ENCODE measurements at places on chromosomes 5 and 9.

- DNase-seq: no peak
Measured at GRCh38 chr9:91151718-91152095, 210.0 kb downstream of the AUH start.

DNA sequence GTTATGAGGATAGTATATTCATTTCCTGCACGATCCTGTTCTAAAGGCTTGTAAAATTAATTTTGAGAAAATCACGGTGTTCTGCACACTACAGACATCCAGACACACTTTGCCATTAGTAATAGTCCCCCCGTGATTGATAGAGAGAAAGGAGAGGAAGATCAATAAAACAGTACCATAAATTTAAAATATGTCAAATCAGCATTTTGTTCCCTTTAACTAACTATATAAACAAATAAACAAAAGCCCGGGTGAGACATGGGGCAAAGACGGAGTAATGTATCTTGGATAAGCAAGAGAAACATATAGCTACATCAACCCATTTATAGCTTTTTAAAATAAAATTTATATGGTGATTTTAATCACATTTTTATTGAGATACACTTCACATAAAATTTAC lies 10.6 kb upstream of the CER1 start:
- no peak for DNase-seq

DNA sequence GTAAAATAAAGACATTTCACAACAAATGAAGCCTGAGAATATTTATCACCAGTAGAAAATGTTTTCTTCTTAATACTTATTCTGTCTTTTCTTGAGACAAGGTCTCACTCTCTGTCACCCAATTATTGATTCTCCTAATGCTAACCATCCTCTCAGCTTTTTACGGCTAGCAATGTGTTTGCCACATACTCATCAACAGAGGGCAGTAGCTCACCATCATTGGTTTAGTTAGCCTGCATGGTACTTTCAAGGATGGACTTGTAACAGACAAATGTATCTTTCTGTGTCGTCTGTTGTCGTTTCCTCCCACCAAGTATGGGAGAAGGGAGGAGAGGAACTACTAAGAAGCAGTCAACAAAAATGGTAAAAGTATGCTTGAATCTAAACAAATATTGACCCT lies 5.9 kb upstream of the ACO1 start:
- peak; percentile 16 for DNase-seq

GRCh38 chr5:71778678-71779276 lies 59.7 kb downstream of the CARTPT start:
- DNase-seq: no peak

DNA sequence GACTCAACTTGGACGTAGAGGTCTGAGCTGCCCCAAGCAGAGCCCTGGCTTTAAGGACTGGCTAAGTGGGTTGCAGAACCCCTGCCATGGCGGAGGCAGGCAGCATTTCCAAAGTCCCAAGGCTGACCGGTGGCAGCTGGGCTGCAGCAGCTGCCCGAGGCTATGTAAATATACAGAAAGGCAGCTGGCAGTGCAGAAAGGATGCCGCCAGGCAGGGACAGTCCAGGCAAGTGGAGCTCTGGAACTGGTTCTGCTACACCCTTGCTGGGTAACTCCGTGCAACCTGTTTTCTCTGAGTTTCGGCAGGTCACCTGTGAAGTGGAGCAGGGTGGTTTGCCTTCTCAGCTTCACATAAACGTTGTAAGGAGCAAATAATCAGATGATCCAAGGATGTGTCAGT lies 46.0 kb downstream of the SHB start:
- DNase-seq: no peak

DNA sequence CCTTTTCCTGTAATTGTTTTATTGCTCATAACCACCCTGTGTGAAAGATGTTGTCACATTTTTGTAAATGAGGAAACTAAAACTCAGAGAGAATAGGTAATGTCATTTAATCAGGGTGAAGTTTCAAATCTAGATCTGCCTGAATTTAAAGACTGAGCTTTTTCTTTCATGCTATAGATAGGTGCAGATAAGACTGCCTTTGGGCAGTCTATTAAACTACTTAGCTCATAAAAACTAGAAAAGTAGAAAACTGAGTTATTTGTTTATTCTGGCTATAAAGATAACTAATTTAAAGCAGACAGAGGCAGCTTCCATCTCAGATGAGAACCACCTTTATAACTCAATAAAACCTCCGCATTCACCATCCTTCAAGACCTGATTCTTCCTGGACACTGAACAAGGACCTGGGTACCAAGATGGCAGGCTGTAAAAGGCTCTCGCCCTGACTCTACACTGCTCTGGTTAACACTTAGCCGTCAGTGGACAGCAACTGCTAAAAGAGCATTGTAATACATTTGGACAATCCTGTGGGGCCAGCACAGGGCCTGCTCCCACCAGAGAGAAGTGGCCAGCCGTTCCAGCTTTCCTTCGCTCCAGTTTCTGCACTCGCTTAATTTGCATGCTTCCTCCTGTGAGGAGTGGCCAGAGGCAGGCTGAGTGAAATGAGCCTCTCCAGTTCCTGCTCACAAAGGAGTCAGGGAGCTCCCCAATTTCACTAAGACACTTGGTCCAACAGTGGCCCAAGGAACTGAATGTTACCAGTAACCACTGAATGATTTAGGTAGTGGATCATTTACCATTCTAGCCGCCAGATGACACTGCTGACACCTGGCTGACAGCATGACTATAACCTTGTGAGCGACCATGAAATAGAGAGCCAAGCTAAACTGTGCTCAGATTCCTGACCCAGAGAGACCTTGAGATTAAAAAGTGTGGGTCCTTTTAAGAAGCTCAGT lies 566.4 kb downstream of the EFNA5 start:
- peak; percentile 1 for DNase-seq

DNA sequence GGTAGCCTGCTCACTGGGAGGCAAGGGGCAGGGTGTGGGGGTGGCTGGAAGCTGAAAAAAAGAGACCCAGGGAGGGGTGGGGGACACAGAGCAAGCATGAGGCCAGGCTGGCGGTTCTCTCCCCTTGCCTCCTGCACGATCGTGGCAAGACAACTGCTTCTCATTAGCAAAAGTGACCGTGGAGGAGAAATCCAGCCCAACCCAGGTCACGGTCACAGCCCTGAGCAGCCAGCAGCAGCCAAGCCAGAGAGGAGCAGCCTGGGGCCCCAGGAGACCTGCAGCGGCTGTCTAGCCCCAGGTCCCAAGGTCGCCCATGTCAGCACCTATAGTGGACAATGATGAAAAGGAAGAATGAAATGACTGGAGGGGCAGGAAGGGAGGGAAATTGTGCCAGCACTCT lies 89.1 kb downstream of the NRG2 start:
- DNase-seq: no peak
